ENCODE measurements at places on chromosomes 11 and 22.

GRCh38 chr11:69312453-69313404 lies 18.8 kb downstream of the MYEOV start:
- no peak for DNase-seq

DNA sequence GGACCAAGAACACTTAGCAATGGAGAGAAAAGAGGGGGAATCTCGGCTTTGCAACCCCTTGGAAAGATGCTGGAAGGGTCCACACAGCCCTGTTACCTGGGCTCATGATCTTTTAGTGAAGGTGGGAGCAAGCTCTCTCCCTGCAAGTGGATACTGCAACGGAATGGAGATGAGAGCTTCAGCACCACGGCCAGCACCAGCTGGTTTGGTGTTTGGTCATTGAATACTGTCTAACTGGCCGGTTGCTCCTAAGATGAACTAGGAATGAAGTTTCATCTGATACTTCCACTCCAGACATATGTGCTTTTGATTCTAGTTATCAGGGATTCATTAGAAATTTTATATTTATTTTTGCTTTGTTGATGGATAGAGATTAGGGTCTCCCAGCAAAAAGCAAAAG lies 16.3 kb downstream of the HTR3A start:
- no peak for DNase-seq

GRCh38 chr22:36741968-36742367 lies 34.0 kb downstream of the IFT27 start:
- no peak for DNase-seq

DNA sequence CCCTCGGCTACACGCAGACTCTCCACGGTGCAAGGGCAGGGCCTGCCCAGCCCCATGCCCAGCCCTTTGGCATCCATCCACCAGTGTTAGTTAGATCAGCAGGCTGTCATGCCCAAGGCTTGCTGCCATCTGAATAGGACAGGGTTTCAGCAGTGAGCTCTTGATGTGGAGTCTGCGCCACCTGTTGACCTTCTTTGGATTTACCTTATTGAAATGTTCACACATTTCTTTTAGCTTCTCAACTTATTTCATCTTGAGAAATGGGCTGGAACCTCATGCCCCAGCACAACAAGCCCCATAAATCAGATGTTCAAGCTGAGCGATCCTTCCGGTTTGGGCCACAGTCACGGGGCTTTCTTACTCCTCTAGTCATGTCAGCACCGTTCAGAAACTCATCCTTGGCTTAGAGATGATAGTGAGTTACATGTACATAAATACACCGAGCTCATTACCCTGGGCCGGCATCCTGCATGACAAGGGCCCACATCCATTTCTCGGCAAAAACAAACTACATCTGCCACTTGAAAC lies 61.7 kb downstream of the PARVB start:
- DNase-seq = peak; percentile 43

DNA sequence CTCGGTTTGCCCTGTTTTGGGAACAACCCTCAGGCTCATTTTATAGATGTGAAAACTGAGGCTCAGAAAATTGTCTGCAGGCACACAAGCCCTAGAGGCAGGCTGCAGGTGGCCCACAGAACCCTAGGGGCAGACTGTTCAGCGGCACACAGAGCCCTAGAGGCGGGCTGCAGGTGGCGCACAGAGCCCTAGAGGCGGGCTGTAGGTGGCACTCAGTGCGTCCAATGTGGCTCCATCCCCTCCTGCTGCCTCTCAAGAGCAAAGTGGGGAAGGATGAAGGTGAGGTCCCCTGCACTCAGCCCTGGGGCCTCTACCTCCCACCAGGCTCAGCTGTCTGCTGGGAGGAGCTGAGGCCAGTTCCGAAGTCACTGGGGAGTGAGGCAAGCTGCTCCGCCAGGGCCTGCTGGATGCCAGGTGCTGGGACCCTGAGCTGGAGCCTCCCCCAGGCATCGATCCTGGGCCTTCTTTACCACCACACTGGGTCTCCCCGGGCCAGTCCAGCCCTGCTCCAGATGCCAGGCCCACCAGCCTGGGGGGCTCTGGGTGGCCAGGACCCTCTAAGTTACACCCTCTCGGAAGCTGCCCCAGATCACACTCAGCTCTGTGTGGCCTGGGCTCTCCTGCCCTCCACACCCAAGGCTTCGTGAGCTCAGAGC lies 2.3 kb downstream of the ACY3 start:
- peak; percentile 71 for DNase-seq
